Brain microvascular endothelial cell (primary cell): ENCODE measurements at places on chromosomes 5 and 9.

- no peak for DNase-seq
Measured at GRCh38 chr5:65926893-65927292, 518 bp downstream of the ERBIN start.

DNA sequence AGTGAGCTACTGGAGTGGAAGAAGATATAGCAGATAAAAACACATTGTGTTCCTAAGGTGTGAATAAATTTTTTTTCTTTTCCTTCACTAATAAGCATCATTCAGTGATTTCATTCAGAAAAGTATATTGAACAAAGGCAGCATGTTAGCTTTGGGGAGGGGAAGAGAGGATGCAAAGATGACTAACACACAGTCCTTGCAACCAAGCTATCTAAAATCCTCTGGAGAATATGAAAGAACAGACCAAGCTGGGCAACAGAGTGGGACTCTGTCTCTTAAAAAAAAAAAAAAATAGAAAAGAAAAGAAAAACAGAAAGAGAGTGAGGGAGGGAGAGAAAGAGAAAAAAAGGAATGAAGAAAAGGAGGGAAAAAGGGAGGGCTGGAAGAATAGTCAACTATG lies 22.3 kb upstream of the OMD start:
- no peak for DNase-seq

GRCh38 chr5:78050888-78051287 lies 243.6 kb downstream of the AP3B1 start:
- DNase-seq: peak; percentile 21

GRCh38 chr5:150513375-150514309 lies 5.7 kb downstream of the NDST1 start:
- DNase-seq: no peak

DNA sequence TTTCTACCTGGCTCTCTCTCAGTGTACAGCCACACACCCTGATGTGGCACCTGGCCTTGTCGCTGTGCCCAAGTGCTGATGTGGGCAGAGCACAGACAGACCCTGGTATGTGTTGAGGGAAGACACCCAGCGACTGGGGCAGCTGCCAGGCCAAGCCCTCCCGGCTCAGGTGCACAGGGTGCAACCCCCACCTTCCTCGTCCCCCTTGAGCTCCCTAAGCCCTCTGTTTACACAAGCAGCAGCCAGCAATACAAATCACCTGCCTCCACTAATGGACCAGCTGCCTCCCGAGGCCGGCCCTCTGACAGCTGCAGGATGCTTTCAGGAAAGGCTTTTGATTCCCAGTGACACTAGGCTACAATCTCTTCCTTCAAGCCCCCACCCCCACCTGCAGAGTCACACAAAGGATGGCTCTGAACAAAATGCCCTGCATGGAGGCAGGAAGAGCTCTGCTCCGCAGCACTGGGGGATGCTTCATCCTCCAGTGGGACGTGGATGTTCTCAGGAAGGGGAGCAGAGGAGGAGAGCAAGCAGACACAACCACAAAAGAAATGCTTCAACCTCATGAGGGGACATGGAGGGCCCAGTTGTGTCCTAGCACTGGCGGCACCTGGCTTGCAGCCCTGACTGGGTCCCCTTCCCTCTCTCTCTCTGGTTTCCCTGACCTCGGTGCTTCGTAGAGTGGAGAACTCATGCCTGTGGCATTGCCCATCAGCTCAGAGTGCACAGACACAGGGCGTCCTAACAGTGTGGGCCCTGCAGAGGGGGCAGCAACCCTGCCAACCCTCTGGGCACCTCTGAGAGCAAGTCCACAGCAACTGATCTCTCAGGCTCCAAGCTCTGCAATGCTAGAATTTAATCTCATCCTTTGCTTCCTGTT lies 140.8 kb downstream of the BARX1 start:
- DNase-seq: no peak

- DNase-seq: no peak
Measured at GRCh38 chr9:96031916-96032534, 156.5 kb downstream of the ERCC6L2 start.

- no peak for DNase-seq
Measured at GRCh38 chr9:89780959-89781358, 176.1 kb downstream of the GADD45G start.

GRCh38 chr5:173637340-173637739 lies 20.9 kb upstream of the BOD1 start:
- no peak for DNase-seq

- DNase-seq: no peak
Measured at GRCh38 chr5:142777099-142777498, 6.9 kb downstream of the ARHGAP26 start.

GRCh38 chr5:11268891-11269290 lies 507.9 kb upstream of the DAP start:
- no peak for DNase-seq
